Uterus (tissue), 4 donors: ENCODE measurements at places on chromosomes 4 and X.

DNA sequence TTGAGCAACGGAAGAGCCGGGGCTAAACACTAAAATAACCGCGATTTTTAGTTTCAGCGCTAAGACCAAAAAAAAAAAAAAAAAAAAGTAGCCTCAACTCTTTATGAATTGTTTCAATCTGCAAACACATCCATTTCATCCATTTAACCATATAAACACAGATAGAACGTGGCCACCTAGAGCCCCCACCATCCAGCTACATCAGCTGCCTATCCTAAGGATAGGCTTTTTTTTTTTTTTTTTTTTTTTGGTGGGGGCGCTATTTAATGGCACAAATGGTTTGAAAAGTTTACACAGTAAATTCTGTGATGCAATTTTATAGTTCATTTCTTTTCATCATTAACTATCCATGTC lies 492 bp upstream of the HDAC8 start:
- DNase-seq: no peak

GRCh38 chr4:116705466-116705865 lies 379.9 kb downstream of the TRAM1L1 start:
- no peak for DNase-seq

DNA sequence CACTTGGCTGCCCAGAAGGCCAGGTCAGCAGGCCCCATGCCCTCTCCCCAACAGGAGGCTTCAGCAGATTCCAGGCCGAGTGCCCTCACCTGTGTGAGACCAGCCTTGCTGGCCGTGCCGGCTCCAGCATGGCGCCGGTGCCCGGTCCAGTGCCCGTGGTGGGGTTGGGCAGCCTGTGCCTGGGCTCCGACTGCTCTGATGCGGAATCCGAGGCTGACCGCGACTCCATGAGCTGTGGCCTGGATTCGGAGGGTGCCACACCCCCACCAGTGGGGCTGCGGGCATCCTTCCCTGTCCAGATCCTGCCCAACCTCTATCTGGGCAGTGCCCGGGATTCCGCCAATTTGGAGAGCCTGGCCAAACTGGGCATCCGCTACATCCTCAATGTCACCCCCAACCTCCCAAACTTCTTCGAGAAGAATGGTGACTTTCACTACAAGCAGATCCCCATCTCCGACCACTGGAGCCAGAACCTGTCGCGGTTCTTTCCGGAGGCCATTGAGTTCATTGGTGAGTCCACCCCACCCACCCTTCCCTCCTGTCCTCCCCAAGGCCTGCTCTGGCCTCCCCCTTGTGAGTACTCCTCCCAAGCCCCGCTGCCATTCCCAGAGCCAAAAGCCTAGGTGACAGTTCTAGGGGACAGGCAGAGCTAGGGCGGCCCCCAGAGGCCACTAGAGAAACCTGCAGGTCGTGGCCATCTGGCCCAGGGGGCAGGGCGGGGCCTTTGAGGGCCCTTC lies 2.3 kb downstream of the DUSP9 start:
- DNase-seq: peak; percentile 9

DNA sequence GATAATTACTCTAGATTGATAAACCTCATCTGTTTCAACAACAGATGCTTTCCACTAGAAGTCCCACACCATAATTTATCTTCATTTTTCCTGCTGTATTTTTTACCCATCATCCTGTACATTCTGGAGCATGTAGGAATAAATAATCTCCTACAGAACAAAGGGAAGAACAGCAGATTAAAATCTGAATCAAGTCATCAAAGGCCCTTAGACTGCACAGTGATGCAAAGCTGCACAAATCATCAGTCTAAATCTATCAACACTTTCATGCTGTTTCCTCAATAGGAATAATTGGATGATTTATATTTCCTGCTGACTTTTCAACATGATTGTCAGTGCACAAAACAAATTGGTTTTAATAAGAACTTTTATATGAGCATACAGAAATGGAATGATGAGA lies 1143.9 kb downstream of the STIM2 start:
- no peak for DNase-seq

DNA sequence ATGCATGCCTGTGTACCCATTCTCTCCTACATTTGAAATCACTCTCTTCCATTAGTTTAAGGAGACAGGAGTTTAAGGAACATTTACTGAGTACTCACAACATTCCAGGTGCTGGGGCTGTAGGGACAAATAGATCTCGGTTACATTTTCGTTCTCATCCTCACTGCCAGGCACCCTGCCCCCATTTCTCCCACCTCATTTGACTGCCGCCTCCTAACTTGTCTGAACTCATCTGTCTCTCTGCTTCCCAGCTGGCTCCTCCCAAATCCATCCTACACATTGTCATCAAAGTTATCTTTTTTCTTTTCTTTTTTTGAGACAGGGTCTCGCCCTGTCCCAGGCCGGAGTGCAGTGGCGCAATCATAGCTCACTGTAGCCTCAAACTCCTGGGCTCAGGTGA lies 19.8 kb upstream of the MPC1L start:
- no peak for DNase-seq

DNA sequence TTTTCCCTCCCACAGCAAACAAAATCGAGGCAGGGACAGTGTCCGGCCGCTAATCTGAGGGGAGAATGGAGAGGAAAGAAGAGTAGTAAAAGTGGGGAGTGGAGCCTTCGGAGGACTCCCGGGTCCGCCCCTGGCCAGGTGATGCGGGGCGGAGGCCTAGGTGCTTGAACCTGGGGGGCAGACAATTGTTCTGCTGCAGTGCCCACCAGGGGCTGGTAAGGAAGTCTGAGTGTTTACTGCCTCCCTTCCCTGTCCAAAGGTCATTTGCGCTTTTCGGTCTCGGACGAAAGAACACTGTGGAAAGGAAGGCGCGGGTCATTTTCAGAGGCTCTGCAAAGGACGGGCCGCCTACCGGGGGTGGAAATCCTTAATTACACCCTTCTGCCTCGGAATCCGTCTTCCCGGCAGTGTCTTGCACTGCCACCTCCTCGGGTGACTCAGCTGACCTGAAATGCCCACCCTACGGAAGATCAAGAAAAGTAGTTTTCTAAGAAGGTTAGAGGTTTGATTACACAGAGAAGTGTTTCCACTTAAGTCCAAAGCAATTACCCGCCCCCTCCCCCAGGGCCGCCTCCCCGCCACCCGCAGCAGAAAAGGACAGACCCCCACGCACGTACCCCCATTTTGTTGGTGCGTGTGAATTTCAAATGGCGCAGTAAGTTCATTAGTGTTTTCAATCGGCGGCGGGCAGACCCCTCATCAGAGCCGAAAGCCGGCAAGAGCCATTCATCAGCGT lies 99.9 kb upstream of the TENM3 start:
- DNase-seq: no peak

- DNase-seq: no peak
Measured at GRCh38 chr4:14539246-14539645, 463.0 kb upstream of the CPEB2 start.

DNA sequence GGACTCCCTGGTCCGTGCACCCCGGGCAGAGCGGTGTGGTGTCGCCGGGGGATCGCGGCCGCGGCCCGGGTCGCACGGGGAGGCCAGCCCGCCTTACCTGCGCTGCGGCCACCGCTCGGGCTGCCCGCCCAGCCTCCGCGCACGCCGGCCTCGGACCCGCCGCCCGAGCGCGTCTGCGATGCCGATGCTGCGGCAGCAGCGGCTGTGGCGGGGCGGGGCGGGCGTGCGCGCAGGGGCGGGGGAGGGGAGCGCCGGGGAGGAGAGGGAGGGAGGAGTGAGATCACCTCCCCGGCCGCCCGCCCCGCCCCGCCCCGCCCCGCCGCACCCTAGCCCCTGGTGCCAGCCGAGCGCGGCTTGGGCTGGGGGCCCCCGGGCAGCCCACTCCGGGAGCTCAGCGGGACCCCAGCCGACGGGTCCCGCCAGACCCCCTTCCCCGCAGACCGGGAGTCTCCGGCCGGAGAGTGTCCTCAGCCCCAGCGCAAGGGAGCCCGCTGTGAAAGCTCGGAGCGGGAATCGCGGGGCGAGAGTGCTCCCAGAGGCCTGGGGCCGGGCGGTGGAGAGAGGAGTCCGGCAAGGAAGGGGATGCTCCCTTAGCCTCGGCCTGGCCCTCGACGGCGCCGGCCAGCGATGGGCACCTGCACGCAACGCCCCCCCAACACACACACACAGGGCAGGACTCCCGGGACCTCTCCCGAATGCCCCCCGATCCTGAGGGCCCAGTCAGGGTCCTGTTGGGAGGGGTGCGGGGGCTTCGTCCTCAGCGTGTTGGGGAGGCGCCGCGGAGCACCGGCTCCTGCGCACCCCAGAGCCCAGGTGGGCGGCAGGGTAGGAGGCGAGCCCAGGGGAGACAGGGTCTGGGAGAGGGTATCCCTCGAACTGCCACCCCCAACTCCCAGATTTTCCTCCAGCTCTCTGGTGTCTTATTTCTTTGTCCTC lies at the start of gene L1CAM:
L1CAM (minus strand) TSS at position 206 of the 936 bp plus-strand sequence. CDS start 10,337 bp downstream, outside the sequence.
- no peak for DNase-seq

DNA sequence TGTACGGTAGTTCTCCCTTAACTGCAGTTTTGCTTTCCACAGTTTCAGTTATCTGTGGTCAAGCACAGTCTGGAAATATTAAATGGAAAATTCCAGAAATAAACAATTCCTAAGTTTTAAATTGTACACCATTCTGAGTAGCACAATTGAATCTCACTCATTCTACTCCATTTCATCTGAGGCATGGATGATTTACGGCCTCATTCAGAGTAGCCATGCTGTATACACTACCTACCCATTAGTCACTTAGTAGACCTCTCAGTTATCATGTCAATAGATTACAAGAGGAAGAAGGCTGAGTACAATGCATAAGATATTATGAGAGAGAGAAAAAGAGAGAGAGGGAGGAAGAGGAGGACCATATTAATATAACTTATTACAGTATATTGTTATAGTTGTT lies 77.5 kb downstream of the ENOX2 start:
- no peak for DNase-seq

GRCh38 chr4:1010395-1011021 lies 918 bp upstream of the FGFRL1 start:
- peak; percentile 73 for DNase-seq

DNA sequence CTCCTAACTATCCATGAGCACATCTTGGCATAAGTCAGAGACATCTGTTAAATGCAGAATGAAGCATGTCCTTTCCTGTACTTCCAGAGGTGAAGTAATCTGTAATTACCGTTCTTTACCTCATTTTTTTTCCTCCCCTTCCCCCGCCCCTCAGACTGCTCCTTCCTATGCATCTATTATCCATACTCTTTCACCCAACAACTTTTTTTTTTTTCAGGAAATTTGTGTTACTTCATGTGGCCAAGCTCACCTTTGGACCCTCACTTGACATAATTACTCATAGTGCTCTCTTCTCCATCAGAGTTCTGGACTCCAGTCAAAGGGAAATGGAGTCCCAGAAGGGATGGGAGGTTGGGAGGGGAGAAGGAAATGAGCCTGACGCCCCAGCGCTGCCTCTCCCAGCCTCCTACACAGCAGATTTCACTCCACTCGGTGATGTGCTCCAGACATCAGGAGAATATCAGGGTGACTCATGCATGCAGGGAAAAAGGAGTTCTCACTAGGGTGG lies 568.8 kb downstream of the STIM2 start:
- DNase-seq: no peak

GRCh38 chr4:11106190-11106589 lies 322.5 kb downstream of the HS3ST1 start:
- no peak for DNase-seq
